Smooth muscle cell of bladder (primary cell): ENCODE measurements at places on chromosomes 5 and 9. TPM values are rescaled to one million over a fixed set of nuclear protein-coding genes. Genes with fewer than 3 reads are reported as not detected.

OTULINL gene
- total RNA-seq = 0.09 and 0.14 TPM in 2 replicates

FABP6 gene
- not detected in 2 replicates for total RNA-seq

GBGT1 gene
- total RNA-seq = 6.8 and 7.8 TPM in 2 replicates

PROP1 gene
- total RNA-seq = not detected in 2 replicates

PCDH12 gene
- total RNA-seq = 0.14 and 0.37 TPM in 2 replicates

LECT2 gene
- total RNA-seq = not detected in 2 replicates

PAX5 gene
- total RNA-seq = not detected in 2 replicates
